ENCODE measurements at places on chromosomes 7 and 10. TPM values are rescaled to one million over a fixed set of nuclear protein-coding genes. Genes with fewer than 3 reads are reported as not detected.

GRCh38 chr7:116236020-116236630, 25.8 kb downstream of the TES start:
- no peak for DNase-seq

- no peak for DNase-seq
These were observed 104.5 kb downstream of the CCSER2 start for GRCh38 chr10:84432891-84433290.

- no peak for DNase-seq
These were observed 386.9 kb upstream of the LRRTM3 start for GRCh38 chr10:66538908-66539307.

DNA sequence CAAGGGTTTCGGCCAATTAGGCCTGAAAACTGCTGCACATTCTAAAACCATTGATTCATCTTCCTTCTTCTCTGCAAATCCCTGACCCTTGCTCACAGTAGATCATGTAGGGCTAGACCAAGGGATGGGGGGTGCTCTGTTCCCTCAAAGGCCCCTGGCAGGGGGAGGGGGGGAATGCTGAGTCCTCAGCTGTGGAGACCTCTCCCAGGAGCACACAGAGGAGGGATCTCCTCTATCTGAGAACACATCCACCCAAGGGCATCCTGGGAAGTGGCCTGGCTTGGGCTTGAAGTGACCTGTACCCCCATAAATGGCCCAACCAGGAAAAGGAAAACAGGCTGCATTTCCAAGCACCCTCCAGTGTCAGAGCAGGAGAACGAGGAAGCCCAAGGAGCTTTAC, 1.0 kb upstream of the CDHR1 start:
- no peak for DNase-seq

DNA sequence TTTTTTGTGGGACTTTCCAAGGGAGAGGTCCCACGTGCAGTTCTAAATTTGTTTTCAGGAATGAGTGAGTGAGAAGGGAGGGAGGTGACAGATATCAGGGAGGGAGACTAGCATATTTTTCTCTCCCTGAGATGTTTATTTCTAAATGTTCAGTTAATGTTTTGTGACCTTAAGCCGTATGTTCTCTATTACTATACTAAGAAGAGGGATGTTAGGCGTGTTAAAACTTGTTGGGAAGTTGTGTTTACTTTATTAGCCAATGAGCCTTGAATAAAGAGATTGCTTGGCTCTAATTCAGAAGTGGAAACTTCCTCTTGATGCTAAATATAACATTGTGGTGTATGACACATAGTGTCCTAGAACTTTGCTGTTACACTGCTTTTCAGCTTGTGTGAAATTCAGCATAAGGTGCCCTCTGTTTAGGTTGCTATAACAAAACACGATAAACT, 37.3 kb downstream of the DNAH11 start:
- no peak for DNase-seq

GRCh38 chr10:121436630-121437341, 161.5 kb downstream of the FGFR2 start:
- DNase-seq = no peak

GRCh38 chr7:155741805-155742204, 70.5 kb downstream of the SHH start:
- no peak for DNase-seq

- no peak for DNase-seq
These were observed 663.9 kb downstream of the POM121L12 start for GRCh38 chr7:53699215-53699837.

- DNase-seq = no peak
These were observed 96.3 kb downstream of the RNF216 start for GRCh38 chr7:5685205-5685604.

DNA sequence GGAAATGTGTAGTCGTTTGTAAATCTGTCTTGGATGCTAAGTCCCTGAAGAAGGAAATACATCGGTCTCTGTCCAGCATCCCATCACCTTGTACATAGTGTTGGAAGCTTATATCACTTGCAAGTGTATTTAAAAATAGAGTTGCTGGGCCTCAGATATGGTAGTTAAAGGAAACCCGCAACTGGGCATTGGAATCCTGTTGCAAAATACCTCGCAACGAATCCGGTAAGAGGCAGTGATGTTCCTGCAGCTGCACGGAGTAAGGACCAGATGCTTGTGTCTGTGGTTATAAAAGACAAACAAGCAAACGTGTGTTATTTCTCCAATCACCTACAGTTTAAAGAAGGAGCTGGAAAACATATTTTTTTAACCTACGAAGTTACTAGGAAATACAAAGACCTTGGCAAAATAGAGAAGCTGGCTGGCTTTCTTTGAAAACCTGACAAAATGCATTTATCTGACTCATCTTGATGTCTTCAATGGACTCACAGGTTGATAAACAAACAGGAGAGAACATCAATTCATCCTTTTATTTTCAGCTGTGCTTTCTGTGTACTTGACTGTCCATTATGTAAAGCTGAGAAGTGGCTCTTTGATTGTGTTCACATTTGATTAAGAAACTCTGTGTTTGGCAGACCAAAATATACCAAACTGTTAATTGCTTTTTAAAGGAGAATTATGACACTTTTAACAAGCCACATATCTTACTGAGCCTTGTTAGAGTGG, 326.4 kb downstream of the SFMBT2 start:
- no peak for DNase-seq

DNA sequence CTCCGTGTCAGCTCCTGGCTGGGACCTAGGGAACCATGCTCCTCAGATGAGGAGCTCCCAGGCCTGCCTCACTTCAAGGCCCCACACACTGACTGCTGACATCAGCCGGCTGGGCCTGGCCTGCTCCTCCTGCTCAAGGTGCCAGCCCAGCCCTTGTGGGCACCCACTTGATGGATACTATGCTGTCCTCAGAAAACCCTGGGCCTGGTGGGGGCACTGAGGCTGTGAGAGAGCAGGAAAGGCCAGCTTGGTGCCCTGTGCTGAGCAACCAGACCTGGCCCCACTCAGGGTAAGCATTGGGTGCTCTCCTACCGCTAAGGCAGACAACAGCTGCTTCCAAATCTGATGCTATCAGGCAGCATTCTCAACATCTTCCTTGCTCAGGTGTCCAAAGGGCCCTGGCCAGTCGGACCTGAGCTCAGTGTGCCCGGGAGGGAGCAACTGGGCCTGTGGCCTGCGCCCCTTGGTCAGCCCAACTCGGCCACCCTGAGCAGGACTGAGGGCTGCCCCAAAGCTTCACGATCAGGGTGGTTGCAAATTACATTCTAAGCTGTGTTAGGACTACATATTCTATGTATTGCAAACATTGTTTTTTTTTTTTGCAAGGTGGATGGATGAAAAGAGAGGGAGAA, 21.9 kb upstream of the ANTXRL start:
- peak; percentile 15 for DNase-seq

DNA sequence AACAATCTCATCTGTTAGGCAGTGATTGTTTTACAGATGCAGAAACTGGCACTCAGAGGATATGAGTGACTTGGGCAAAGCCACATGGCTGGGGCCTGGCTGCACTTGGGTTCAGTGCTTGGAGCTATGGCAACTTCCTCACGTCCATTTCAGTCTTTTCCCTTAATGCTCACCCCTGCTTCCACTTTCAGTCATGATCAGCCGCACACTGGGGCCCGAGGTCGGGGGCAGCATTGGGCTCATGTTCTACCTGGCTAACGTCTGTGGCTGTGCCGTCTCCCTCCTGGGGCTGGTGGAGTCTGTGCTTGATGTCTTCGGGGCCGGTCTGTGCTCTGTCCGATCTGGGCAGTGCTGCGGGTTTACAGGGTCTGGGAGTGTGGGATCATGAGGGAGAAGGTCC, 3.0 kb downstream of the SLC12A9 start:
- no peak for DNase-seq

- DNase-seq = no peak
These were observed 117.1 kb downstream of the LCOR start for GRCh38 chr10:96949039-96949683.

DNA sequence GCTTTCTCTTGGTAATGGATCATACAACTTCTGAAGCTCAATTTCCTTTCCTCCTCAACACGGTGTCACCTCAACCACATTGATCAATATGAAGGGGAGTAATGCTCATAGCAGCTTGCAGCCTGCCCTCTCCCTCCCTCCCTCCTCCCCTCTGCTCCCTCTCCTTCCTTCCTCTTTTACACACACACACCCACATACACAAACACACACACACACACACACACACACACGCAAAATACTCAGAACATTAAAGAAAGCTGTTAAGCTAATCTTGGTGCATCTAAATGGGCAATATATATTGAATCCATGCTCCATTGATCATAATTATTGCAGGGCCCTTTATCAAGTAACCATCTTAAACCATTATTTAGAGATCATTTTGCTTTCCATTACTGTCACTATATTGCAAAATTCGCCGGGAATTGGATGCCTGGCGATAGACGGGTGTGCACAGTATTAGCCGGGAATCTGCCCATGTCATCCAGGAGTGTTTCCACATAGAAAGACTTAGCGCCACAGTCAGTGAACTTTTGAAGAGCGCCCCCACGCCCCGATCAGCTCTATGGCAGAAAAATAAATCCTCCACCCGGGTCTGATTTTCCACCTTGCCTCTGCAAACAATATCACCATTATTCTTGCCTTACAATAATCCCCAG, 122.0 kb downstream of the PRLHR start:
- no peak for DNase-seq

DNA sequence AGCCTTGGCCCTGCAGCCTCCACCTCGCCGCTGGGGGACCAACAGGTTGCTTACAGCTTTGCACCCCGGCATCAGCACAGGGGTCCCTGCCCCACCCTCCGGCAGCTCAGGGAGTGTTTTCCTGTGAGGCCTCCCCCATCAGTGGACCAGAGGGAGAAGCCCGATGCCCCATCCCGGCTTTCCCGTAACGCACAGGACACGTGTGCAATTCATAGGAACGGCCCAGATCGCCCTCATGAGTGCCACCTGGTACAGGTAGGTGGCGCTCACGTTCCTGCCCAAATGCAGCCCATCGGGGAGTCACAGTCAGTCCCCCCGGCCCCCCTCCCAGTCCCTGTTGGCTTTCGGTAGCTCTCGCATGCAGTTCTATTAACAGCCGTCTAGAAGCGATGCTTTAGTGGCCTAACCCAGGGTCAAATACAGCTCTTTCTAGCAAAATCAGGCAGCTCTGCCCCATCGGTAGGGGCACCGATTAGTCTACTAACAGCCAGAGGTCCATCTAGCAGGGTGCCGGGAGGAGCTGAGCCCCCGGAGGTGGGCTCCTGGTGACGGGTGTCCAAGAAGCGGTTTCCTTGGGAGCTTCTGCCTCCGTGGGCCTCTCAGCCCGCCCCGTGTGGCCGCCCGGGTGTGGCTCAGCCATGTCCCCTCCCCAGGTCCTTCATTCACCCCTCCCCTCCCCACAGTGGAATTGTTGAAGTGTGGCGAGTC, 48.4 kb upstream of the GTF2IRD1 start:
- peak; percentile 88 for DNase-seq

GRCh38 chr10:100740476-100741377, 4.7 kb upstream of the PAX2 start:
- peak; percentile 67 for DNase-seq

DNA sequence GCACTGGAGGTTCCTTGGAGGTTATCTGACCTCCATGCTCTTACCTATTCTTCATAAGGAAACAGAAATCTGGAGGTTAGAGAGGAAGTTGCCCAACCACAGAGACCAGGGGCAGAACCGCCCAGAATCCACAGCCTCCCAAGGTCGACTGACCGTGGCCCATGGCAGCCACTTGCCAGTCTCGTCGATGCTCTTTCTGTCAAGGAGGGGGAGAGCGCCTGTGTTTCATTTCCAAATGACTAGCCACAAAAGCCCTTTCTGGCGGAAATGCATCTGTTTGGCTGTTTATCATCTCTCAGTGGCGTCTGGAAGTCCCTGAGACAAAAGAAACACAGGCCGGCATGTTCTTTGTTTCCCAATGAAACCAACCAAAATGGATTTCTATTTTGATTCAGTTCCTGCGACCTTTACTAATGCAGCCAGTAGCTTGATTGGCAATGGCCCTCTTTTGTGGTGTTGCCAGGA, 2.9 kb downstream of the RAMP3 start:
- DNase-seq = no peak

DNA sequence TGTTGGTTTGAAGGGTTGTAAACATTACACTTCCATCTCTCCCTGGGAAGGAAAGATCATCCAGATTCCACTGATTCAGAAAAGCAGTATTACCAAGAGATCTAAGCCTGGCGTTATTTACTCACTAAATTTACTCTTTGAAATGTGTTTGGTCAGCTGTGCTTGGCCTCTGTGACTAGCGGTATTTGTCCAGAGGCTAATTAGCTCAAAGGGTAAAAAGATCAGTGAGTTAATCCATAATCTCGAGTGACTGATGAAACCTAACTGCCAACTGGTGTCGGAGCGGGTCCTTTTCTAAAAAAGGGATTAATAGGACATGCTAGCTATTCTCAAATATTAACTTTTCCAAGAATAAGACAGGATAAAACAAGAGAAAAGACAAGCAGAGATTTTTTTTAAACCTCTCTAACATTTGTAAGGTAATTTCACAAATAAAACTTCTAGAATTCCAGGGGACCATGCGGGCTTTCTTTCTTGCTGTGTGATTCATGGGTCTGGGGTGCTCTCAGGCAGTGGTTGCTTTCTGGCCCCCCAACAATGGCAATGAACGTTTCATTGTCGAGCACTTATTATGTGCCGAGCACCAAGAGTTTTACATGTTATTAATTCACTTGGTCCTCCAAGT, 247.3 kb upstream of the AOAH start:
- no peak for DNase-seq

DNA sequence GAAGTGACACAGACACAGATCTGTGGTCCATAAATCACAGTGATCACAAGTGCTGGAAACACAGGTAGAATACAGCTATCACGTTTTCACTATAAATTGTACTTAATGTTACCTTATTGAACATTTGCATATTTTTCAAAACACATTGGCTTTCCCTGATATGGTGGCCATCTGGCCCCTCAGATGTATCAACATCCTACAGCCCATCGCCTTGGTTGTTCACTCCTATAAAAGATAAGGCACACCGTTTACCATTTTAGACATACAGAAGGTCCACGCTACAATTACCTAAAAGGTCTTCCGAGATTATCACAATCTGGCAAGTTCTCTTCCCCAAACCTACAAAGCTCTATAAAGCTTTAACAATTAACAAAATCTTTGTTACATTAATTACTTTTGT, 91.4 kb downstream of the SRPK2 start:
- no peak for DNase-seq

Gene IKZF1
- 0.48 TPM for total RNA-seq

Gene CWF19L1
- total RNA-seq = 34.8 TPM

Gene NUPR2
- not detected for total RNA-seq

Gene MYH16
- not detected for total RNA-seq

Gene OR2A5
- not detected for total RNA-seq

Gene LRRTM3
- total RNA-seq = 1.1 TPM

Gene SPAM1
- total RNA-seq = not detected
